ENCODE measurements at places on chromosomes 7 and 10.
A peak's percentile ranks its signal among the peaks of the same experiment; 100 is the strongest.

- DNase-seq: peak; percentile 58
These were observed 8.1 kb downstream of the SKIDA1 start for GRCh38 chr10:21517134-21518031.

- peak; percentile 6 for DNase-seq
These were observed 112.8 kb upstream of the AHR start for GRCh38 chr7:17185690-17186070.

DNA sequence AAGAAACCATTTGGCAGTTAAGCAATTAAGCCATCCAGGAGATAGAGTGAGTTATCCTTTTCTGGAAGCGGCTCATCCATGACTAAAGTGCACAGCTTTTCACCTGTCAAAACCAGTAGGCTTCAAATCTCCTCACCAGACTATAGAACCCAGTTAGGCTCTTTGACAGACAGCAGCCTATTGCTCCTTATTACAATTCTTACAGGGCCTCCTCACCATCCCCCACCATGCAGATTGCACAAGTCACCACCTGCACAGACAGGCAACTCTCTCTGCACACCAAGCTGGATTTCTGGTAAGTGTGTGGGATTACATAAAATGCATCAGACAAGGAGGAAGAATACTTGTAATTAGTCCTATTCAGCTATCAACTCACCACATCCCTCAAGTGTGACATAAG lies 301.6 kb downstream of the SNX13 start:
- no peak for DNase-seq

DNA sequence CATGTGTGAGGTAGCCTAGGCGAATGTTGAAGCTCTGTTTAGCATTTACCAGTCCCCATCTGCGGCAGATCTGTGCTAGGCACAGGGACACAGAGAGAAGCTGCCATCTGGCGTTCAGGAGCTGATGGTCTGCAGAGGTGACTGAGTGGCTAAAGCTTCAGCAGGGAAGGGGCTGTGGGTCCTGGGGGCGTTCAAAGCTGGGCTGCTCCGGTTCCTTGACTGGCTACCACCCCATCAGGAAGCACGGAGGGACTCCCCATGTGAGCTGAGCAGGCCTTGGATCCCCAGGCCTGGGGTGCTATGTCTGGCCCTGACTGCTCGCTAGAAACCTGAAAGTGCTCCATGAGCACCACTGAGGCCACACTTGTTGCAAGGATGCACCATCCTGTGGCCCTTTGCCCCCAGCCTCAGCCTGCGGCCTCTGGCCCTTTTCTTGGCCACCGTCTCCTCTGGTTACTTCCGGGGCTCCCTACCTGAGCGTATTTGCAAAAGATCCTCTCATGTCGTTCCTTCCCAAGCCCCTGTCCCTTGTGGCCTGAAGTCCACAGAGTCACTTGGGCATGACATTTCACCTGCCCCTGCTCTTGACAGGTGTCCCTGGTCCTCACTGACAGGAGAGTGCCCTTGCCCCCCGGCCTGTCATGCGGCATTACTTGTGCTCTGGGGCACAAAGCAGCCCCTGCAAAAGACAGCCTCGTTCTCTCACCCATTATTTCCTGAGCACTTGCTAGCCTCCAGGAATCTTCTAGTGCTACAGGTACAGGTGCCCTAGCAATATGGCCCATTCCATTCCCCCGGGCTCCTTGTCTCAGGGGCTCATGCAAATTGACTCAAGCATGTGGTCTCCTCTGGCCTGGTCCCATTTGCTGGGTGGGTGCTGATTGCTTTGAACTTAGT lies 108.1 kb downstream of the GLRX3 start:
- DNase-seq: no peak

- DNase-seq: no peak
These were observed 348.9 kb downstream of the ATRNL1 start for GRCh38 chr10:115441907-115442545.

GRCh38 chr7:98284335-98285036 lies 3.0 kb downstream of the BRI3 start:
- DNase-seq: peak; percentile 97

DNA sequence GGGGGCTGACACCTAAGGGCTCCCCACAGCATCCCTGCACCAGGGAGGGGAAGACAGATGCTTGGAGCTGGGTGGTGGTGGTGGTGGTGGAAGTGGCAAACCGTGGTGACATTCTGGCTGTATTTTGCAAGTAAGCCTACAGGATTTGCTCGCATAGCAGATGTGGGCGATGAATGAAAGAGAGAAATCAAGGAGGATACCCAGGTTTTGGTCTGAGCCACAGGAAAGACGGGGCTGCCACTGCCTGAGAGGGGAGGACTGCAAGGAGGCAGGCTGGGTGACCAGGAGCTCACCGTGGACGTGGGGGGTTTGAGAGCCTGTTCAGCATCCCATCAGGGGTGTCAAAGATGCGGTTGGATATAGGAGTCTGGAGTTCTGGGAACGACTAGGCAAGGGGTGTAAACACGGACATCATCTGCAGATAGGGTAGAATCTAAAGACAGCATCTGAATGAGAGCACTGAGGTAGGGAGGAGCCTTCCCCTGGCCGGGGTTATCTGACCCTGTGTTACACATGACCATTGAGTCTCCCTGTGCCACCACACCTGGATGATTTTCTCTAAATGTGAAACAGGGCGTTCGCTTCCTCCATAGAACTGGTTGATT lies 49.7 kb downstream of the TSPAN15 start:
- DNase-seq: no peak

GRCh38 chr7:128200376-128200775 lies 40.7 kb upstream of the LEP start:
- DNase-seq: no peak

GRCh38 chr7:30027065-30027456 lies 559 bp upstream of the FKBP14 start:
- DNase-seq: peak; percentile 25

DNA sequence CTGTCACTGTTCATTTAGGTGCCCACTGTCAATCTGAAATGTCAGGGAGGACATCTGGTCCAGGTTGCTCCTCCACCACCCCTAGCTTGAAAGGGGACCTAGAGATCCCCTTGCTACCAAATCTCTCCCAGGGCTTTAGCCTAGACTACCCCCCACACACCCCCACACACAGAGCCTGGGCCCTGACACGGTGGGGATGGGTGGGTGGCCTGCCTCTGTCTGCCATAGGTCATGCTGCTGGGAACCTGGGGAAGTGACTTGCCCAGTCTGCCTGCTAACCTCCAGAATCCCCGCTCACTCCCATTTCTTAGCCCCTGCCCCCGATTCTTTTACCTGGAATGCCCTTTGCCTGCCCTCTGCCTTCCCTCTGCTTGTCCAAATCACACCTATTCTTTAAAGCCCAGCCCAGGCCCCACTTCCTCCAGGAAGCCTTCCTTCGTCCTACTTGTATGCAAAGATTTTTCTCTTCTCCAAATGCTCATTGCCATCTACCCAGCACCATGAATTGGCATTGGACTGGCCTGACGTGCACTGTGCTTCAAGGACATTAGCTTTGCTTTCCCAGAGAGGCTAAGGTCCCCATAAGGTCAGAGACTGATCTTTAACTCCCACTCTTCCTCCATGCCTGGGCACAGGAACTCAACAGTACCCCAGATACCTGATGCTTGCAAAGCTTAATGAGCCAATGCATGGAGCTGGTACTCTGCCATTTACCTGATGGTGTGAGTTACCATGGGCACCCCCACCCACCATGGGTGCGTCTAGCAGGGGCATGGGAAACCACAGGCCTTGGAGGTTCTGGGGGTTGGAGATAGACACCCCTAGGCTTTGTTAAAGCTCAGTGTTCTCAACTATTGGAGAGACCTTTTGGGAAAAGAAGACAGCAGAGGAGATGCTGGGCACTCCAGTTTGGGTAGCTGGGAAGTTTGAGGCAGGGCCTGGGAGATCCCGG lies 2.0 kb upstream of the SMARCD3 start:
- DNase-seq: no peak

- DNase-seq: no peak
These were observed 5.7 kb upstream of the VWC2 start for GRCh38 chr7:49767719-49768118.

GRCh38 chr7:28922624-28923331 lies 35.4 kb downstream of the TRIL start:
- peak; percentile 61 for DNase-seq

DNA sequence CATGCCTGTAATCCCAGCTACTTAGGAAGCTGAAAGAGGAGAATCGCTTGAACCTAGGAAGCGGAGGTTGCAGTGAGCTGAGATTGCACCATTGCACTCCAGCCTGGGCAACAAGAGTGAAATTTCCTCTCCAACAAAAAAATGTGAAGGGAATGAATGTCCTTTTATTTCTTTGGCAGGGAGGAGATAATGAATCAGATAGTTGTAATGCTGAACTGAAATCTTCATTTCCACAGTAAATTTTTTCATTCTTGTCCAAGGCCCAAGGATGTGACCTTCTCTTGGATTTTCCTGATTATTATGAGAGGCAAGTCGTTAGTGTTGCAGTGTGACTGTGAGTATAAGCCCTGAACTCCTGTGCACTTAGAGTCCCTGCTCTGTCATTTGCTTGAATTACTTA lies 13.6 kb downstream of the STAMBPL1 start:
- DNase-seq: peak; percentile 86

GRCh38 chr7:139259142-139259541 lies 28.1 kb downstream of the UBN2 start:
- no peak for DNase-seq

- DNase-seq: no peak
These were observed 121.6 kb downstream of the REEP3 start for GRCh38 chr10:63642808-63643207.

GRCh38 chr7:106756884-106757283 lies 95.9 kb upstream of the CCDC71L start:
- DNase-seq: no peak

DNA sequence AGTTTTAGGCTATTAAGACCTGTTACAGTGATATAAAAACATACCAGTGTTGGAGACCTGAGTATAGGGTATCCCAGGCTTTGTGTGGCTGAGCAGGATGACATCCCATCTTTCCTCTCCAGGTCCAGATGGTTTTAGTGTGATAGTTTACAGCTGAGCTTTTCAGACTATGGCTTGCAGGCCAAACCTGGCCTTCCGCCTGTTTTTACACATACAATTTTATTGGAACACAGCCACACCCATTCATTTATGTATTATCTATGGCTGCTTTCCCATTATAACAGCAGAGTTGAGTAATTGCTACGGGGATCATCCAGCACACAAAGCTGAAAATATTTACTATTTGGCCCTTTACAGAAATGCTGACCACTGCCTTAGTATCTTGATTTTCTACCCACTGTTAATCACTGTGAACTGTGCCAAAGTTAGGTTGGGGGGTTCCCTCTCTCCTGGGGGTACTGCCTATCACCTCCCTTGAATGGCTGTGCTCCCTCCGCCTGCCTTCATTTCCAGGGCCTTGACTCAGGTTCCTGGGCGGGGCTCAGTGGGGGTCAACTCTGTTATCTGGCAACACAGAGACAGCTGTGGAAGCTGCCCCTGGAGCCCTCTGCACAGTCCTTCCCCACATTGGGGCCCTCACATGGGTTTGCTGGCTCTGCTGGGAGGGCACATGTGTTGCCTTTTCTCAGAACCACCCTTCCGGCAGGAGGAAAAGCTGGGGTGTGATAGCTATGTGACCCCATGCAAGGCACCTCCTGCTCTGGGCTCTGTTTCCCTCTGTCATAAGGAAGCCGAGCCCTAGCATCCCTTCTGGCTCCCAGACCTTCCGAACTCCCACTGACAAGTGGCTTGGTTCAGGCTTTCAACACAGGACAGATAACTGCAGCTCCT lies 40.3 kb upstream of the SH2D4B start:
- DNase-seq: peak; percentile 70

- DNase-seq: no peak
These were observed 298.6 kb downstream of the EXOC4 start for GRCh38 chr7:133551466-133551865.

DNA sequence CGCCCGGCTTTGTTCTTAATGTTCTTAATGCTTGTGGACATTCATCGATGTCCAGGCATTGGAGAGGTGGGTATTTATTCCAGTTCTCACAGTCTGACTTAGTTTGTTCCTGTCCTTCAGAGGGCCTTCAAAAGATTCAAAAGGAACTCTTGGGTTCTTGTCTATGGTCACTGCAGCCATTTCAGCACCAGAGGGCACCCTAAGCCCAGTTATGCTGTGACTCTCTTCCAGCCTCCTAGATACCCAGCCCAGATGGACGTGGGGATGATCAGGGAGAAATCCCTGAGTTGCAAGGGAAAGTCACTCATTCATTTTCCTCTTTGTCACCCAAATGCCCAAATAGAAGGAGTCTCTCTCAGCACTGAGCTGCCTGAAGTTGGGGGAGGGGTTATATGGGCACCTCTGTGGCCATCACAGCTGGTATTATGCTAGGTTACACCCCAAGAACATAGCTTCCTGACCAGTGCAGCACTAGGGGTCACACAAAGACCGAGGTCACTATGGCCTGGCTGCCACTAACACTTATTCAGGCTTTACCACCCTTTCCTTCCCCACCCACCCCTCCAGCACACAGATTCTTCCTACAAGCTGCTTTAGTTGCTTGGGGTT lies 26.5 kb upstream of the CCDC126 start:
- peak; percentile 76 for DNase-seq

DNA sequence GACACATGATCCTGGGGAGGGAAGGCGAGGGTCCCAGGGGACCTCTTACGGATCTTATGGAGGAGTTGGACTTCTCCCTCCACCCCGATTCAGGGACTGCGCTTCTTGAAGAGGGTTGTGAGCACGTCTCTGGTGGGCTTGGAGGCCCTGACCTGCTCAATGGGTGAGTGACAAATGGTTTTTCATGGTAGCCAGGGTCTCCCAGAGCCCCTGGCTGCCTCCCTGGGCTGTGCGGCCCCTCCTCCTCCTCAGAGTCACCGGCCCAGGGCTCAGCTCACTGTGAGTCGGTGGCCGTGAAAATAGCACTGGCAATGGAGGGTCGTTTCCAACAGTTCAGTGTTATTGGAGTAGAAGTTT lies 26.6 kb downstream of the INPP5A start:
- no peak for DNase-seq

DNA sequence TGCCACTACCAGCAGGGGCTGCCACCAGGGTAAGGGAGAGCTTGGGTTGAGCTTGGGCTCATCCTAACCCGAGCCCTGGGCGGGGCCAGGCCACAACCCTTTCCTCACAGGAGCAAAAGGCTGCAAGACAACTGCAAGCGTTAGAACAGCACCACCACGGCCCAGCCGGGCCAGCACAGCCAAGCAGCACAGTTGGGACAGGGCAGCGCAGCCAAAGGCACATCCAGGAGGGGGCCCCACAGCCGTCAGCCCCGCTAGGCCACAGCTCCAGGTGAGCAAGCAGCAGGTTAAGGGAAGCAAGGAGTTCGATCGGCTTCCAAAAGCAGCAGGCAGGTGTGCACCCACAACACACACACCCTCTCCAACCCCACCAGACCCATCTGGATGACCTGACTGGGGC lies 7.0 kb upstream of the NDST2 start:
- no peak for DNase-seq

- peak; percentile 47 for DNase-seq
These were observed 14.2 kb upstream of the PDCD4 start for GRCh38 chr10:110857265-110858171.

All from AG10803 (cell line).